ENCODE measurements at places on chromosomes 1 and 21.

- DNase-seq, result no peak
Observed at GRCh38 chr1:165287329-165287728, 69.2 kb downstream of the LMX1A start.

GRCh38 chr1:179230251-179230650, 774 bp upstream of the ABL2 start:
- DNase-seq, result no peak

GRCh38 chr1:233327651-233328141, at the start of gene MAP3K21:
TSS of gene MAP3K21 (plus strand) at chr1:233327724. CDS start at chr1:233328029, 305 bp downstream.
- no peak for DNase-seq

DNA sequence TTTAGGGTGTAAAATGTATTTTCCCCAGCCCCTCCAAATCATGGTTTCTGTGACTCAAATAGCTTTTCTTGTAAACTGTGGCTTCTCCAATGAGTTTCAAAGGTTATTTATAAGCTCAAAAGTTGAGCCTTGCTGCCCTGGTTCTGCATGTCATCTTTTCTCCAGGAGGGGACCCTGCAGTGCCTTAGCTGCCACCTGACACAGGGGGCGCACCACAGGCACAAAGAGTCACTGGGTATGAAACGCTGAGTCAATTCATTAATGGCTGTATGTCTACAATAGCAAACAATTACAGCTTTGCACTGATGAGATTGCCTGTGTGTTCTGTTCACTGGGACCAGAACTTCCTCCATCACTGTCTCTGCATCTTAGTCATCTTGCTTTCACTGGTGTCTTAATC, 100.8 kb downstream of the PCP4 start:
- DNase-seq, result no peak

DNA sequence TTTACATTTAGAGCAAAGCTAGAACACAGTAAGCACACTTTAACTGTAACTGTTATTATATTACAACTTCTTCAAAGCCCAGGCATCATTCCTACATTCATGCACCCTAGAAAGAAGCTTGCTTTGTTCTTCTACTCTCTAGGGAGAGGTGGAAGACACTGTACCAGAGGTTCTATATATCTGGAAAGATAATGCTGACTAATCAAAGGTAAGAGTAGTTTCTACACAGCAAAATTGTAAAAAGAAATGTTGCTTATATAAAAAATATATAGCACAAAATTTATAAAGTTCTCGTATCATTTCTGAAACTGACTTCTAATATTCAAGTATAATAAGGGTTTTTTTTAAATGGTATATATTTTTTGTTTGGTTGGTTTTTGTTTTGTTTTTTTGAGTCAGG, 44.0 kb downstream of the EYA3 start:
- DNase-seq, result no peak

GRCh38 chr1:110591956-110592355, 14.2 kb downstream of the KCNA2 start:
- no peak for DNase-seq
